Osteocyte (in vitro differentiated cells): ENCODE measurements at places on chromosomes 12 and 14.

DNA sequence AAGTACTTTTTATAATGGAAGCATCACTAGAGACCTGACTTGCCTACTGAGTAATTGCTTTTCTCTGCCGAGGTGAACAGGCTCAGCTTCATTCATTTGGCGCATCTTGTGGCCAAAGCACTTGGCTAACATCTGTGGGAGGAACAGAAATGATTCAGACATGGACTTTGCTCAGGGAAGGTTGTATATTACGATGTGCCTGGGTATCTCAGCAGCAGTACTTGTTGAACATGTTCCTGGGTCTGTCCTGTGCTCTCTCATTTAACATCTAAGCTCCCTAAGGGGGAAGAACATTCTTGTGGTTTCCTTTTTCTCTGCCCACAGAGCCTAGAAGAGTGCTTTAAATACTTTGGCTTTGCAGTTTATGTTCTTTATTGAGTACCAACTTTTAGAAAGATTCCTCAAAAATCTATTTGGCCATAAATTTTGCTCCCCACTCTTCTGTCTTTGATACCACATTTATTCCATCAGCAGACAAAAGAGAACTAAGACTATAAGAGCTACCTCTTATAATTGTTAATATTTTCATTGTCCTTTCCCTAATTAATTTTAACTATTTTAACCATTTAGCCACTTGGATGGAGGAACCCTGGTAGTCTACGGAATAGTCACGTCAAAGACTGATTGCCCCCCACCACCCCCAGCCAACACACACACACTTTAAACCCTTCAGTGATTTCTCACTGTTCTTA lies 101.2 kb upstream of the EGLN3 start:
- DNase-seq, result peak; percentile 4

GRCh38 chr14:69713209-69713781 lies 53.6 kb upstream of the SRSF5 start:
- DNase-seq, result no peak

- no peak for DNase-seq
These were observed 46.0 kb downstream of the KCNK10 start for GRCh38 chr14:88276923-88277596.

- no peak for DNase-seq
These were observed 107.5 kb downstream of the KITLG start for GRCh38 chr12:88472775-88473174.

DNA sequence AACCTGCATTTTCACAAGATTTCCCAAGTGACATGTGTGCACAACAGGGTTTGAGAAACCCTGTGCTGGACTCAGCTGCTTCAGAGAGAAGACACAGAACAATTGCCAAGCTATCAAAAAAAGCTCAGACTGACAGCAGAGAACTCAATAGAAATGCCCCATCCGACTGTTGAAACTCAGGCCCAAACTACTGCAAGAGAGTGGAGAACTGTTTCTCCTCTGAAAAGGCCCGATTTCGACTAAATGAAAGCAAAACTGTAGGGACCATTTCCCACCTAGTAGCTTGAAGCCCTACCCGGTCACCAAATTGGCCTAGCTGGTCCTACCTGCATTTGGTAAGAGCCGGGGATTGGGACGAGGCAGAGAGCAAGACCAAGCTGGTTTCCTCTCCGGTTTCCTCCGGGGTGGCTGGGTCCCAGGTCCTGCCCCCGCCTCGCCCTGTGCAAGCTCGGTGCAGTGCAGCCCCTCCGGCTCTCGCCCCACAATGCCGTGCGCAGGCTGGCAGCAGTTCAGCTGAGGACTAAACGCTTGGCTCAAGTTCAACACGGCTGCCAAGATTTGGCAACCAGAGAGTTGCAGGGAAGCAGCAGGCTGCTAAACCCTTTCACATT lies 1180.6 kb downstream of the VRK1 start:
- DNase-seq, result no peak

- no peak for DNase-seq
These were observed 485.1 kb downstream of the ZFP36L1 start for GRCh38 chr14:68307790-68308168.

GRCh38 chr14:77554816-77555599 lies 56.4 kb upstream of the ISM2 start:
- no peak for DNase-seq

- peak; percentile 65 for DNase-seq
These were observed 53.5 kb upstream of the RD3L start for GRCh38 chr14:103995876-103996275.

DNA sequence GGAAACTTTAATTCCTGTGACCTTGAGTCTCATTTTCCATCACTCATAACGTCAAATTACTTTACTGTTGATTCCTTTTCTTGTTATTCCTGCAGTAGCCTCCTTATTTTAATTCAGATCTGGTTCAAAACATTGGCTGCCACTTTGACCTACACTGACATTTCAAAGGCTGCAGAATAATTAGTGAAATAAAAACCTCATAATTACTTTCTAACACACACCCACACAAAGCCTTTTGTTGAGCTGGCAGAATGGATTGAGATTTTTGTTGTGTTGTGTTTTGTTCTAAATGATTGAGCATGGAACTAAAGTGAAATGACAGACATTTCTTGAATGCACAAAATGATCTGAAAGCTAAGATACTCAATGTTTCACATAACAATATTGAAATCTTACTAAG lies 507.5 kb upstream of the STXBP6 start:
- DNase-seq, result no peak

DNA sequence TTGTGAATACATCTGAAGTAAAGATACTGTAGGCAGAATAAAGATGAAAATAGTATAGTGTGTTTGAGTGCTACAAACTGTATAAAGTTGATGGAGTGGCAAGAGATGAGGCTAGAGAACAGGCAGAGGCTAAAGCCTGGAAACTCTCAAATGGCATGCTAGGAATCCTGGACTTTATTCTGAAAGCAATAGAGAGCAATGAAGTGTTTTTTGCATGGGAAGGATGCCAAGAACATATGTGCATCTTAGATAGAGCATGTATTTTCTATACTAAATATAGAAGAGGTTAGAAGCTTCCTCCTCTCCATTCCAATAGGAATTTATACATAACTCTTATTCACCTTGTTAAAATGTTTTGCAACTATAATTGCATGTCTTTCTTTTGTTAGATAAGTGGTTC lies 86.3 kb upstream of the TMTC2 start:
- no peak for DNase-seq
